ENCODE measurements at places on chromosomes 1 and 21.

DNA sequence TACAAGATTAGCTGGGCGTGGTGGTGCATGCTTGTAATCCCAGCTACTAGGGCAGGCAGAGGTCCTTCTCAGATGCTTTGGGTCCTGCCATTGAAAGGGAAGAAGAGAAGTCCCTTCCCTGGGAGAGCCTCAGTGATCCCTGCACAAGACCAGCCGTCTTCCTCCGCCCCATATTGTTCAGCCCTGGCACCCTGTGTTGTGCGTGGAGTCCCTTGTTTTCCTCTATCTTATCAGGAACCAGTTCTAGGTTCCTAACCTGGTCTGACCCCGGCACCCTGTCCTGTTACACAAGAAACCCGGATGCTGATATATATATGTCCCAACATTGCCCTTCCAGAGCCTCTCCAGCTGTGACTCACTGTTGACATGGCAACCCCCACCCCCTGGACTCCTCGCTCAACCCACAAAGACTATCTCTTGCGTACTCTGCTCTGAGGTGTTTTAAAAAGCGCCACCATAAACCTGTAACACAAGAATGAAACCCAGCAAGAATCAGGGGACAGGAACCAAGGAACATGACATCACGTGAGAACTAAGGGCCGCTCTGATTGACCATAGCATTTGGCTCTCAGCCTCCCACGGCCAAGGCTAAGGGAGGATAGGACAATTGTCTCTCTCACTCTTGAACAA is 4.8 kb downstream of the MX2 start:
- peak; percentile 91 for DNase-seq

DNA sequence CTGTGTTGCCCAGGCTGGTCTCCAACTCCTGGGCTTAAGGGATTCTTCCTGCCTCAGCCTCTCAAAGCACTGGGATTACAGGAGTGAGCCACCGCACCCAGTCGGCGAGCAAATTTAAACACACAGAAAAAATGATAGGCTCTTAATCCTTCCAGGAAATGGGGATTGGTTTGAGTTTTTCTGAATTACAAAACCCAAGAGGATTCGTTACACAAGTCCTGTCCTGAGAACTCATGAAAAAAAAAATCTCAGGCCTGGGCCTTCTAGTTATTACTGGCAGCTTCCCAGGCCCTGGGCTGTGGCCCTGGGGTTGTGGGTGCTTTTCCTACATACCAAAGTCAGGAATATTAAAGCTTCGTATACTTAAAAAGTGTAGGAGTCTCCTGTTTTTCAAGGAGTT is 6.3 kb upstream of the IFNGR2 start:
- DNase-seq: no peak

GRCh38 chr1:219580009-219580676 is 32.8 kb downstream of the ZC3H11B start:
- DNase-seq: no peak

GRCh38 chr1:195717651-195718050 is 890.6 kb downstream of the KCNT2 start:
- peak; percentile 7 for DNase-seq

DNA sequence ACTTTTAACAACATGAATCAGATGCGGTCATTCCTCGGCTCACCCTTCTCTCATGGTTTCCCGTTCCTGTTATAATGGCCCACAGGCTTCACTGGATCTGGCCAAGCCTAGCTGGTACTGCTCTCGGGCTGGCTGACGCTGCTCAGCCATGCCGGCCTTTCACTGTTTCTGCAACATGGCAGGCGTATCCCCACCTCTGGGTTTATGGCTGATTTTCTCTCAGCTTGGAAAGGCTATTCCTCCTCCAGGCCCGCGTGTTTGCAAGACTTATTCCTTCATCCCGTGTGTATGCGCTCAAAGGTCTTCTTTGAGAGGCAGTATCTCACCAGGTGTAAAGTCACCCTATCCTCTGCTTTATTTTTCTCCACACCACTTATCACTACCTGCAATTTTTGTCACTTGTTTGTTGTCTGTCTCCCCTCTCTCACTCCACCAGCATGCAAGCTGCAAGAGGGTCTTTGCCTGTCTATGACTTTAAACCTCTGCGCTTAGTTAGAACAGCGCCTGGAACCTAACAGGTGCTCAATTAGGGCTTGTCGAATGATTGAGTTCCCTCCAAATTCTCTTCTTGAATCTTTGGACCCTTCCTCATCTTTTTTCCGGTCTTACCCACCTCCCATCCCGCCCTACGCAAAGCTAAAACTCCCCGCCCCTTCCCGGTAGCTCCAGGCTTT is 491 bp upstream of the RAP1A start:
- no peak for DNase-seq

- DNase-seq: no peak
Measured at GRCh38 chr1:56222914-56223540, 356.3 kb downstream of the PLPP3 start.

DNA sequence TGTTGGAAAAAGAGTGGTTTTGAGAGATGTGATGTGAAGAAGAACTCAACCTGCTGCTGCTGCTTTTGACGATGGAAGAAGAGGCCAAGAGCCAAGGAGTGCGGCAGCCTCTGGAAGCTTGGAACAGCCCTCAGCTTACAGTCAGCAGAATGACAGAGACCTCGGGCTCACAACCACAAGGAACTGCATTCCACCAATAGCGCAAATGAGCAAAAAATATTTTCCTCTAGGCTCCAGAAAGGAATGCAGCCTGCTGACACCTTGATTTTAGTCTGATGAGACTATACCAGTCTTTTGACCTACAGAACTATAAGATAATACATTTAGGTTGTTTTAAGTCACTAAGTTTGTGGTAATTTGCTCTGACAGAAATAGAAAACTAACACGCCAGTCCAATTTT is 10.2 kb downstream of the SDHB start:
- no peak for DNase-seq

DNA sequence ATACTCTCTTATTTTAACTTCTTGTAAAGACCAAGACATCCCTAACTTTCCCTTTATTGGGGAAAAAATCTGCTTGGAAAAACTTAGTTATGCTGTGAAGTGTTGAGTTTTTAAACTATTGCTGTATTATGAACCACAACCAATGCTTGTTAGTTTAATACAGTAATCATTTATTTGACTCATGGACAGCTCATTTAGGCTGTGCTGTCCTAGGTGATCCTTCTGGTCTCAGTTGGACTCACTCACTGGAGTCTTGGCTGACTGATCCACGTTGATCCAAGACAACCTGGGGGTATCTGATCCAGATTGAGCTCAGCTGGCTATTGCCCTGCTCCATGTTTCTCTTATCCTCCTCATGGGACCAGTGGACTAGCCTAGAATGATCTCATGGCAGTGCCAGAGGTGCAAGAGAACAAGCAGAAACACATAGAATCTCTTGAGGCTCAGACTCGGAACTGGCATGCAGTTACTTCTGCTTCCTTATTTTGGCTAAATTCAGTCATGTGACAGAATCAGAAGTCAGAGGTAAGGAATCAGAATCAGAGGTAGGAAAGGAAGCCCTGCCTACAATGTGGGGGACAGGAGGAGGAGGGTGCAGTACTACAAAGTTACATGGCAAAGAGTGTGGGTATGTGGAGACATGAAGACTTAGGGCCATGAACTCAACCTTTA is 156.5 kb downstream of the FGGY start:
- no peak for DNase-seq

- no peak for DNase-seq
Measured at GRCh38 chr1:27379564-27380122, 3.5 kb downstream of the CD164L2 start.

DNA sequence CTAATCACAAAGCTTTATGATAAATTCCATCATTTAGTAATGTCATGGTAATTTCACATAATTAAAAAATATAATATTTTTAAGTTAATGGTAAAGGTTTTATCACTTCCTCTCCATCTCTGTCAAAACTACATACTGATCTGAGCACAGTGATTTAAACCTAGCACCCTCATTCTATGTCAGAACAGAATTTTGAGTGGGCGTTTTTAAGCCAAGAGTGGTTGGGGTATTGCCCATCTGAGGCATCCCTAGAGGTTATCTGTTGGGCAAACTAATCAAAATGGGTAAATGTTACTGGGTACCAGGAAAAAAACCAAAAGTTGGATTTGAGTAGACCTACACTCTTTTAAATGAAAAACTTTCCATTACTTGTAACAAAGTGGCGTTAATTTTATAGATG is 100.7 kb upstream of the GFI1 start:
- DNase-seq: no peak

DNA sequence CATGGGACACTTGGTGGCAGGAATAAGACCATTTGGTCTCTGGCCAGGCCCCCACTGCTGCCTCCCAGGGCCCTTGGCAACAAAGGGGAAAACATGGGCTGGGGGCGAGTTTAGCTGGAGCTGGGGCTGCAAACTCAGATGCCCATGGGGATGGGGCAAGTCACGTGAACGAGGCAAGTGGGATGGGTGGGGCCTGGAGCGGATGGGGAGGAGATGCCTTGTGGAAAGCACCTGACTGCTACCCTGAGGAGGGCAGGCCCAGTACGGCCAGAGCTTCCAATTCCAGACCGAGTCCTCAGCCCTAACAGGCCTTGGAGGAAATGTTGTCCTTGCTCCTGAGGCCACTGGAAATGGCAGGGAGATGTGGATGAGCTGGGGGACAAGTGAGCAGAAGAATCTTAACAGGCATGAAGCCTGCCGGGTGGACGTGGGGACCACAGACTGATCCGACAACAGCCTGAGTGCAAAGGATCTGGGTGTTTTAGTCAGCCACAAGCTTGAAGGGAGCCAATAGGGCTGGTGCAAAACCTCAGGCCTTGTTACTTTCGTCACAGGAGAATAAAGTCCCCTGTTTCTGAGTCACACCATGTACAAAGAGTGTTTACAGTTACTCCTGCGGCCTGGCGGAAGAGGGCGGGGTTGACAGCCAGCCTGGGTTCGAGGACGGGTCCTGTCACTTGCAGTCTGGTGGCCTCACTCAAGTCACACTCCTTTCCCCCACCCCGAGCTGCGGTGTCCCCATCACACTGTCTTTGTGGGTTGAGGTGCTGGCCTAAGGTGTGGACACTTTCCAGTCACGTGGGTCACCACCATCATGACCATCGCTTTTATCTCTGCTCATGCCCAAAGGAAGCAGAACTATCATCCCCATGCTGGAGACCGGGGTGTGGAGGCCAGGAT is 19.1 kb downstream of the RUNX3 start:
- DNase-seq: no peak

- DNase-seq: peak; percentile 38
Measured at GRCh38 chr1:245837718-245838117, 669.4 kb downstream of the SMYD3 start.

DNA sequence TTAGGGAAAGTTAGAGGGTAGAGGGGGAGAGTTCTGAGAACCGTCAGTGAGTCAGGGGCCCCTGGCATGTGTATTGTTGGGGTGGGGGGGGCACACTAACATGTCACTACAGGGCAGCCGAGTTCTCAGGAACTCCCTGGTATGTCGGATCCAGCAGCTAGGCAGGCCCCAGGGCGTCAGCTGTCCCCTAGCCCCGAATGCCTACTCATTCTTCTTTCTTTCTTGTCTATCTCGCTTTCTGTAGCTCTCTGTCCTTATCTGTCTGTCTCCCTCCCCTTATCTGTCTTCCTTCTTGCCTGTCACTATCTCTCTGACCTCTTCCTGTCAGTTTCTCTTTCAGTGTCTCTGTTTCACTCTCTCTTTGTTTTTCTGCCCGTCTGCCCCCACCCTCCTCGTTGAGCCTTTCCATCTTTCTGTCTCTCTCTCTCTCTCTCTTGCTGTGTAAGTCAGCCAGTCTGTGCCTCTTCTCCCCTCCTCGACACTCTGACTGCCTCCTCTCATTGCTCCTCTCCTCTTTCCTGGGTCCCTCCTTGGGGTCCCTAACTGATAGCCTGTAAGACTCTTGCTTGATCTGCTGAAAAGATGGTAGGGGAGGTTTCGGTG is 2.4 kb downstream of the NTRK1 start:
- no peak for DNase-seq

- no peak for DNase-seq
Measured at GRCh38 chr1:156845055-156845952, 13.6 kb downstream of the INSRR start.

- DNase-seq: peak; percentile 88
Measured at GRCh38 chr1:201348211-201348566, 29.3 kb downstream of the TNNT2 start.

- no peak for DNase-seq
Measured at GRCh38 chr1:182392050-182393028, 749 bp upstream of the GLUL start.

GRCh38 chr1:43460988-43461693 is 7.4 kb upstream of the HYI start:
- no peak for DNase-seq

- DNase-seq: no peak
Measured at GRCh38 chr1:84688463-84689061, 1.7 kb downstream of the SSX2IP start.

DNA sequence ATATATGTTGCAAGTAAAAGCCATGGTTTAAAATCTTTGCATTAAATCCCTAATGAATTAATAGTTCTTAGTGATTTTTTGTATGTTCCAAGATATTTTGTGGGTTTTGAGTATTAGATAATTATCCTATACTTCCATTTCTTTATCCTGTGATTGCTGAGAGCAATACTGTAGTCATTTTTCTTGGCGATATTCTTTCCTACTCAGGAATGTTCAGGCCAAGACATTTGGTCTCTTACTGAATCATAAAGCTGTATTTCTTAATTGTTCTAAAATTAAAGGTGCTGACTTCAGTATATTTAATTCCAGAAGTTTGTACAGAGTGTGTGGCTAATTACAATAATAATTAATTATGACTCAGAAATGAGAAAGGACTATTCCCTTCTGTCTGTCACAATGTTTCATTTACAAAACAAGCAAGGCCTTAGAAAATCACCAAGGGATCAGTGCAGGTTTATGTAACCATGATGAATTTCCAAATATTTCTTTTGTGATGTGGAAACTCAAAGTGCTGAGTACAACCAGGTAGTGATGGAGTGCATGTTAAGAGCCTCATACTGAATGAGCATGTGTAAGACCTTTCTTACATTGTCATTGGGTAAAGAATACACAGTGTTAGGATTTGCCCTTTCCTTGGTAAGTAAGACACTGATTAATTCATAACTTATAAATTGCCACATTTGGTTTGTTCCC is 161.2 kb downstream of the HMCN1 start:
- DNase-seq: no peak

DNA sequence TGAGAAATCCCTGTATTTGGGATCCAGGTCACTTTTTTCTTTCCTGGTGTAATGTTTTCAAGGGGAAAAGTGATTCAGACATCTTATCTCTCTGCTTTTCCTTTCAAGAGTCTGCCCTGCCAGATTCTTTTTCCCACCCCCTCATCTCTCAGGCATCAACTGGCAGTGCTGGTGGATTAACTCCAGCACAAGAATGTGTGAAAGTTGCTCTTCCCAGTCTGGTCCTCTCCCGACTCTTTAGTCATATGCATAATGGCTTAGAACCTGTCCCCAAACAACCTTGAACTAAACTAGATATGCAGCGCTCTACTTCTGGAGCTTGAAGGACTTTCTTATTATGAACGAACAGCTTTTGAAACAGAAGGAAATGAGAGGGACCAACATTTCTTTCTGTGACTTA is 88.5 kb downstream of the SLC44A5 start:
- no peak for DNase-seq

GRCh38 chr1:68777851-68778250 is 281.0 kb upstream of the DEPDC1 start:
- no peak for DNase-seq

Data from H54 (cell line).